HuH-7 (cell line): ENCODE measurements at places on chromosomes 5 and 9.

GRCh38 chr9:672851-673250 is 168.6 kb upstream of the DMRT1 start:
- no peak for DNase-seq

DNA sequence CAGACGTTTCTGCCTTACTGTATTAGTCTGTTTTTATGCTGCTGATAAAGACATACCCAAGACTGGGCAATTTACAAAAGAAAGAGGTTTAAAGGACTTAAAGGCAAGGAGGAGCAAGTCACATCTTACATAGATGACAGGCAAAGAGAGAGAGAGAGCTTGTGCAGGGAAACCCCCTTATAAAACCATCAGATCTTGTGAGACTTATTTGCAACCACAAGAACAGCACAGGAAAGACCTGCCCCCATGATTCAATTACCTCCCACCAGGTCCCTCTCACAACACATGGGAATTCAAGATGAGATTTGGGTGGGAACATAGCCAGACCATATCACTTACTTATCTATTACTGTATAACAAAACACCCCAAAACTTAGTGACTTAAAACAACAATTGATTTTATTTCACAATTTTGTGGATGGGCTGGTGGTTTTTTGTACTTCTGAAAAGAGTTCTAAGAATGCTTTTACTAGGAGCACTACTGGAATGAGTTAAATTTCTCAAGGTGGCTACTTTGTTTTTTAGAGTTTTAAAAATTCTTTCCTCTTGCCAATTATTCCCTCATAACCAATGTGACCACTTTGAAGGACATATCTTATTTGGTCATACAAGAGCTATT is 10.3 kb downstream of the RUSC2 start:
- no peak for DNase-seq

DNA sequence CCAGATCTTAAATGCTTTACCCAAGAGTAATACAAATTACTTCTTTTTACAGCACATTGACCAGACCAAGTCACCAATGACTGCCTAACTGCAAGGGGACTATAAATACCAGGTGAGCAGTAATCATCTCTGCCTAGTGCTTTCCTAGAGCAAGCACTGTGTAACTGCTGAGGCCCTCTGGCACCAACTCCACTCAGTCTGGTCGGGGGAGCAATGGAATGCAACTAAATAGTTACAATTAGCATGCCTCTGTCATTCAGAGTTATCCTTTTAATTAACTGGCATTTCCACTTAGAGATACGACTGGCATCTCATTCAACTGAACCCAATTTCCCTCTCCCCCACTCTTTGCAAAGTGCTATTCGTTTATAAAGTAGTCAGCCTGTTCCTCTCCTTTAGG is 1309.1 kb upstream of the DMAC1 start:
- no peak for DNase-seq

DNA sequence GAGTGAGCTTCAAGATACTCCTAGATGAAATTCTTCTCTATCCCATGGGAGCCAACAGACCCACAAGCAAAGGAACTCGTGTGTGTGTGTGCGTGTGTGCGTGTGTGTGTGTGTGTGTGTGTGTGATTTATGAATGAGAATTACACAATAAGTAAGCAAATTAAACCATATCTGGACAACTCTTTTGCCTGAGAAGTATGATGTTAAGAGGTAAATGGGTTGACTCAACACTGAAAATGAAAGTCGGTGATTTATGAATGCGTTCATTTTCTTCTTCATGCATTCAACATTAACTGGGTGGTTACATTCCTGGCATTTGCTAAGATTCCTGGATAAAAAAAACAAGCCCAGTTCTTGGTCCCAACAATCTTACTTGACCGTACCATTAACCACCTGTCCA is 171.3 kb upstream of the ZNF462 start:
- no peak for DNase-seq

GRCh38 chr5:146645342-146645741 is 129.4 kb upstream of the GPR151 start:
- DNase-seq = no peak

- no peak for DNase-seq
Measured at GRCh38 chr9:125897481-125897880, 150.3 kb downstream of the PBX3 start.

- DNase-seq = no peak
Measured at GRCh38 chr5:83701886-83702285, 18.8 kb downstream of the HAPLN1 start.

DNA sequence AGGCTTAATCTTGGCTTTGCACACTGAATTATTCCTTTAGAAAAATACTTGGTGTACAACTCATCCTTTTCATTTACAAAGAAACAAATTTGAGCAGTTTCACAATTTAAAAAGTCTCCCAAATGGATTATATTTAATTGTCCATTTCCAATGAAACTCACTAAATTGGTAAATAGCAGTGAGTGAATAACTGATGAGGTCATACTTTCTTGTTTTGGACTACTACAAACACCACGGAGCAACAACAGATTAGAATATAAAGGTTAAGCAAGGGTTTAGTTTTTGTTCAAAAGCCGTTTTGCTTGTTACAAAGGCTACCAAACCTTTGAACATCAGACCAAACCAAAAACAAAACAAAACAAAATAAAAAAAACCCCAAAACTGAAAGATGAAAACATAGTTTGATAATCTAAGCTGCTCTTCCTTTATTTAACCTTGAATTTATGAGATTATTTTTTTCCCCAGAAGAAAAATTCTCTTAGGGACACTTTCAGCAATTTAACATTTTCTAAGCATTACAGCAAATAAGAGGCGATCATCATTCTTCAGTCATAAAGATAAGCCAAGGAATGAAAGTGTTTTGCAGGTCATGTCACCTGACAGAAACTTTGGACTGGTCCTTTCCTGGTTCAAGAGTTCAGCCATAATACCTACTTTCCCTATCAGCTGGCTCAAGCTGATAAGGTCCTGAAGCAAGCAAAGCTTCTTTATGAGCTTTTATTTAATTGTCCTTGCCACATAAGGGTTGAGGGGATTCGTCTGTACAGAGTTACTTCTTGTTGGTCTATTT is 99.7 kb upstream of the CDKN2B start:
- DNase-seq = no peak

DNA sequence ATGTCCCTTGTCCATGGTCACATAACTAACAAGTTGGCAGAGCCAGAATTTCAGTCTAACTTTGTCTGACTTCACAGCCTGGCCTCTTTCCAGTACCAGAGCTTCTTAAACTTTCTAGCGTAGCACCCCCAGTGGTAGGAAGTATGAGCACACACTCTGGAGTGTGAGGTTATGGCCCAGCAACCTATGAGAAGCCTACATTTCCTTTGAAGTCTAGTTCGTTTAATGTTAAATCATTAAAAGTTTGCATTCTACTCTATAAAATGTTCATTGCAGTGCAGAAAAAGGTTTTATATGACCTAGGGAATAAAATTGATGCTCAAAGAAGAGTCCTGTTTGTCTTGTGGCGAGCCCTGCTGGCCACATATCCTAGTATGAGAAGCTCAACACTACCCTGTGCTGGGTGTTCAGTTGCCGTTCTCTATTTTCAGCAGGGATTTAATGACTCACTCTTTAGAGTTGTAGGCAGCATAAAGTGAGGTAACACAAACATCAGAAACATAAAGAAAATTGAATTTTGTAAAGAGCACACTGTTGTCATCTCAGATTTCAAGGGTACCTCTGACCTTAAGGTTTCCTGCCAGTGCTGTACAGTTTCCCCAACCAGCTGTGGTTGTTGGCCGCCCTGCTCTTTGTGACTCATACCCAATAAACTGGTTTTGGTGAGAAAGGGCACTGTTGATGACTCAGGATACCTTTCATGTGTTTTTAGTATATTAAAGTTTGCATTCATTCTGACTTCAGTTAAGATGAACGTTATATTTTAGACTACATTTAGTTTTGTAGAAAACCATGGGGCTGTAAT is 14.3 kb downstream of the MCCC2 start:
- DNase-seq = peak; percentile 56

GRCh38 chr5:36060420-36060887 is 6.2 kb downstream of the UGT3A2 start:
- peak; percentile 66 for DNase-seq

- DNase-seq = no peak
Measured at GRCh38 chr9:99595796-99596195, 225.9 kb upstream of the NR4A3 start.

- no peak for DNase-seq
Measured at GRCh38 chr9:121767171-121767769, 115.8 kb downstream of the DAB2IP start.

GRCh38 chr5:107504424-107504823 is 166.3 kb downstream of the EFNA5 start:
- no peak for DNase-seq

GRCh38 chr5:77448831-77449230 is 43.3 kb downstream of the WDR41 start:
- DNase-seq = no peak

GRCh38 chr5:120096413-120096812 is 367.7 kb upstream of the PRR16 start:
- no peak for DNase-seq

- DNase-seq = peak; percentile 21
Measured at GRCh38 chr9:5442400-5443011, 4.8 kb upstream of the PLGRKT start.

- DNase-seq = no peak
Measured at GRCh38 chr5:40278881-40279280, 400.8 kb upstream of the PTGER4 start.

DNA sequence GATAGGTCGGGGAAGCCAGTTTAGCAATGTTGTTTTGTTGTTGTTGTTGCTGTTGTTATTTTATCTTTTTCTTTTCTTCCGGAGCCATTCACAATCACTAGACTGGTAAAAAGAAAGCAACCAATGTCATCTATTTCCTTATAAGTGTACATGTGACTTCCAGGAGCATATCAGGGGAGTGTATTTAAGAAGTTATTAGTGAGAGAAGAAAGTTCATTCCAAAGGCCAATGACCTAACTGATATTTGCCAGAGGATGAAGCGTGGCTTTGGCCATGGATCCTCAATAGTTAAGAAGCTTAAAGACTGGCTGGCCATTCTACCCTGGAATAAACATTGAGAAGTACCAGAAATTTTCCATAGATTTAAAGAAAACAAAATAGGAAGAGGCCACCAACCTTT is 341.4 kb upstream of the RFX3 start:
- no peak for DNase-seq

DNA sequence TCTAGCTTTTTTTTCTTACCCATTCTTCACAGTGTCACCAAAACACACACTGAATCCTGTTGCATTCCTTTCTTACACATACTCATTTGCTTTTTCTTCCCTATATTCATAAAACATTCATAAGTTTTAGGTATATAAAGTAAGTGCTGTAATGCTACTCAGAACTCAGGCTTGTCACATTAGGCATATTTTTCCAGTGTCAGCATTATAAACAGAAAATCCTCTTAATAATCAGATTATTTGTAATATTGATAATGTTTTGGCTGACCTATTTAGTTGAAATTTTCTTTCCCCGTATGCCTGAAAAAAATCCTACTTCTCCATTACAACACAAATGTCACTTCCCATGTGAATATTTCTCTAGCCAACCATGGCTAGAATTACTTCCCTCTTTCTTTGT is 743.0 kb upstream of the NUDT12 start:
- no peak for DNase-seq

- DNase-seq = no peak
Measured at GRCh38 chr5:43564289-43564850, 7.5 kb upstream of the PAIP1 start.

- no peak for DNase-seq
Measured at GRCh38 chr5:159824188-159825161, 91.8 kb upstream of the ADRA1B start.

- no peak for DNase-seq
Measured at GRCh38 chr5:134003064-134003816, 1.5 kb downstream of the VDAC1 start.

GRCh38 chr5:109987355-109987754 is 297.6 kb downstream of the MAN2A1 start:
- no peak for DNase-seq

DNA sequence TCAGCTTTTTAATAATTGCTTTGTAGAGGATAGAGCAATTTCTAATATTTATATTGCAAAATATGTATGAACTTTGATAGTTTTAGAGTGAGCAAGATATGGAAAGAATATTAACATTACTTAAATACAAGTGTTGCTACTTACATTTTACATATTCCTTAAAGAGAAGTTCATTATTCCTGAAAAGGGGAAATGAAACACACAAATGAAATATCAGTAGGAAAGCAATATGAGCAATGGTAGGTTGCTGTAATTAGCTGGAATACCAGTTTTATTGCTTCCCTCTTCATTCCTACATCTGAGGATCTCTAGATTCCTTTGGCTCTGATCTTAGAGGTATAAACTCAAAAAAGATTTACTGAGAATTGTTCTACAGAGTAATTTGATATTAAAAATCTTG is 414.1 kb downstream of the FAM170A start:
- DNase-seq = no peak

- no peak for DNase-seq
Measured at GRCh38 chr9:81264516-81264915, 424.8 kb downstream of the TLE1 start.

DNA sequence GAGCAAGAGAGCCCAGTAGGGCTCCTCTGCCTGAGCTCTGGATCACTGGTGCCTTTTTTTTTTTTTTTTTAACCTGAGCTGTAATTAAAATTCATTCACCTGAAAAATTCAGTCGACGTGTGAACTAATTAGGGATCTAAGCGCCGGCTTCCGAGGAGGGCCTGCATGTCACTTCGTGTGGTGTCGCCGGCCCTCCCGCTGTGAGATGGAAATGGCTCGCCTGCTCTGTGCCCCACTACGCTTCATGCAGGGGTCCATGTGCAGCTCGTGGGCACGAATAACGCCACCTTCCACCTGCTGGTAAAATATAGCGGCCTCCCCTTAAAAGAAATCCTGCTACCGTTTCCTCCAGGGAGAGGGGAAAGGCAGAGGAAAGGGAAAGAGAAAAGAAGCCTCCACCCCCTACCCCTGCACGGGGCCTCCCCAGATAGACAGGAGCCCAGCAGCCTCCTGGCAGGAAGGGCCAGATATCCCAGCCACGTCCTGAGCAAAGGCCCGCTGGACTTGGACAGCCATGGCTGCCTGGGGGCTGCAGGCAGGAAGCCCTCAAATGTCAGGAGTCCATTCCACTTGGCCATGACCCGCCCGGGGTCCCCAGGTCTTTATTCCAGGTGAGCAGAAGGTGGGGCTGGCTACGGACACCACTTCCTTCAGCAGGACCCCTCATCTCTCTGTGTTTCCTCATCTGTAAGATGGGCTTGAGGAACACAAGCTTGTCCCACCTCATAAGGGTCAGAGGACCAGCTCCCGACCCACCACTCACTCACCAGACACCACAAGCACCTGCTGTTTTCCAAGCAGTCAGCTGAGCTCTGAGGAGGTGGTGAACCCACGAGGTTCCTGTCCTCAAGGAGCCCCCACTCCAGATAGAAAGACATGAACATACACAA is 38.2 kb upstream of the ZNF354A start:
- no peak for DNase-seq

GRCh38 chr5:100270023-100270771 is 265.0 kb upstream of the FAM174A start:
- no peak for DNase-seq

GRCh38 chr9:92534674-92535073 is 1.1 kb downstream of the ECM2 start:
- DNase-seq = no peak

GRCh38 chr5:163913548-163913947 is 408.1 kb downstream of the MAT2B start:
- DNase-seq = no peak
